ENCODE measurements at places on chromosomes 6 and 20.

GRCh38 chr20:2748551-2749342, 51.7 kb downstream of the CPXM1 start:
- no peak for DNase-seq

- no peak for DNase-seq
Observed at GRCh38 chr6:107864226-107865127, 40.4 kb upstream of the SCML4 start.

GRCh38 chr6:106974999-106975737, 639 bp upstream of the CD24 start:
- DNase-seq, result no peak

DNA sequence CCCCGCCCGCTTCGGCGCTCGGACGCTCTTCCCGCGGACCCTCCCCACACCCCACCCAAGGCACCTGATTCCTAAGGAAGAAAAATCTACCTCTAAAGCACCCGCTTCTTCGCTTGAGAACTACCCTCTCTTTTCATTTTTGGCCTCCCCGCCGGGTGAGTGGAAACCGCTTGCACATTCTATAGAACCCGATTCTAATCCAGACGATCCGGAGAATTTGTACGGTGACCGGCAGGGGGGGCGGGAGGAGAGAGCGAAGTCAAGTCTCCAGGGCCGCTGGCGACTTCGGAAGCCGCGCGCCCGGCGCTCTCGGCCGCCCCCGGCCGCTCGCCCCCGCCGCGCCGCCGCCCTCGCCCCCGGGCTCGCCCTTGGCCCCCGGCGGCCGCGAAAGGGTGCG, at the start of gene RBM24:
TSS of gene RBM24 (plus strand) at position 262 of the 397 bp plus-strand sequence. CDS start 221 bp downstream, outside the sequence.
- DNase-seq, result no peak

DNA sequence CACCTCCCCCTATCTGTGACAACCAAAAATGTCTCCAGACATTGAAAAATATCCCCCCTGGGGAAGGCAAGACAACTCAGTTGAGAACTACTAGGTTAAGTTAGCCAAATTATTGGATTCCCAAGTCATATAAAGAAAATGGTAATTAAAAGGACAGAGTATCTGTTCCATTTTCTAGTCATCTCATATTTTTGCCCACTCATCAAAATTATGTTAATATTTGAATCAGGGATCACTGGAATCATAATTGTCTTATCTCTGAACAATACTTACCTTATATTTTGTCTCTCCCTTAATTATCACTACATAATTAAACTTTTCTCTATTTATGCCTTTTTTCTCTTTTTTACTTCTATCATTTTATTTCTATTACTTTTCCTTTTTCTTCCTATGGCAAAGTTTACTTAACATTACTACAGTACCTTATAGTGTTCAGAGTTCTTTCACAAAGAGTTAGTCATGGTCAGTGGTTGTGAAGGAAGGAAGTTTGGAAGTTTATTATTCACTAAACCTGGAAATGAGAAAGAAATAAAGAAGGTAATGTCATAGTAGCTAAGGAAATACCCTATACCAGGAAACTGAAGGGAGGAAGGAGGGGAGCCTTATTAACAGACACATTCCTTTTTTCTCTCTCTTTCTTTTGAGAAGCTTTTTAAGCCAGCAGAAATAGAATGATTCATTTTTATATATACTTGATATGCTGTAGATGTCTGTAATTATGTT, 332.9 kb downstream of the COL12A1 start:
- no peak for DNase-seq

- no peak for DNase-seq
Observed at GRCh38 chr20:12965212-12965869, 43.4 kb upstream of the SPTLC3 start.

DNA sequence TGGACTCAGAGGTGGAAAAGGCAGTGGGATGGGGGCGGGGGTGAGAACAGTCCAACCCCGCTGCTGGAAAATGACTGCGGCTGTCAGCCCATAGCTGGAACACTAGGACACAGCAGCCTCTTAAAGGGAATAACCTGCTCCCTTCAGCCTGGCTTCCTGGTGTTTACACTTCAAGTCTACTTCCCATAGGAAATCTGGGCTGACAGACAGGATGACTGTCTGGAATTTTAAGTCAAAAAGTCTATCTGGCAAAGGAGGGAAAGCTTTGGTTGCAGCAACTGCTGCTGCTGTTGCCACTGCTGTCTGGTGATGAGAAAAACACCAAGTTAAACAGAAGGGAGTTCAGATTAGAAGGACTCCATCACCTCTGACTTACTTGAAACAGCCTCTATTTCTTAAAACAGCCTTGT, 44.9 kb downstream of the TNFRSF21 start:
- no peak for DNase-seq

DNA sequence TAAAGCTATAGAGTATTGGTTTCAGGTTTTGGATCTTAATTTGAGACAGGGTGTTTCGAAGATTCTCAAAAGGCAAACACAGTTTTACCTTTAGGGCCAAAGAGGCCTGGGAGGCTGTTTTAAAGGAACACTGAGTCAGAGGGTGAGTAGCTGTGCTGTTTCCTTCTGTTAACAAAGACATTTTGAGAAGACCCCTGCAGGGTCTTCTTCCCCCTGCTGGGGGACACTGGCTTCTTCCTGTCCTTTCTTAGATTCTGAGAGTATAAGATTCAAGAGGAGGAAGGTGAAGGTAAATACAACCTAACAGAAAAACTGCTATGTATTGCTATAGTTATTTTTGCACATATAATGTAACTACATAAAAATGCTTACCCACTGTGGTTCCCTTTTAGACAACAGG, 19.0 kb downstream of the HS3ST5 start:
- DNase-seq, result no peak

DNA sequence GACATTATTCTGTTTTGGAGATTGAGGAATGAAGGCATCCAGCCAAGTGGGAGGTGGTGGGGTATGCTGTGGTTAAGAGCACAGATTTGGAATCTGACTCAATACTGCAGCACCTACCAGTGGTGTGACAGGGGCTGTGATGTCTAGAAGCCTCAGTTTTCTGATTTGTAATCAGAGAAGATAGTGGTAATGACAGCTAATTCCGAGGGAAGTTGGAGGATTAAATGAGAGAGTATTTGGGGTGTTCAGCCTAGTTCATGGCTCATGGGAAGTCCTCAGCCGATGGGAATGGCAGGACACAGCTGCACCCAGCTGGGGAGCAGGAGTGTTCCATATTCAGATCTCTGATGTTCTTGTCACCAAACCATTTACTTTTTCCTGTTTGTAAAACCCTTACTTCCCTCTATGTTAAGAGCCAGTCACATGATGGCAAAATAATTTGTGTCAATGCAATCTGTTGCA, 9.3 kb downstream of the SLC9A8 start:
- no peak for DNase-seq

DNA sequence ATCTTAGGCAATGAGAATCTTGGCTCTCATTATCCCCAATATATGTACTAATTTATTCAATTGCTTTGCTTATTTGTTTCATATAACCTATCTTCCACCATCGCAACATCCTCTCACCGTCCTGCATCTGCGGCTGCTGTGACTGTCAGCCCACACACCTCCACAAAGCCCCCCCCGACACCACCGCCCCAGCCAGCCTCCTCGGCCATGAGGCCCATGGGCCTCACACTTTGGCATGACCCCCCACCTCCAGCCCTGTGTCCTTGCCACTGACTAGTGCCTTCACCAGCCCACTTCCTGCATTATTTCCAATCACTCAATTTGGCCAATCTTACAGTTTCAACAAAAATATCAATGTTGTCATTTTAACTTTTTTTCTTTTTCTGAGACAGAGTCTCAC, 60.7 kb upstream of the TOX2 start:
- no peak for DNase-seq

GRCh38 chr6:147510929-147511590, 2.6 kb downstream of the SAMD5 start:
- DNase-seq, result no peak

- DNase-seq, result no peak
Observed at GRCh38 chr20:9500121-9500520, 14.3 kb upstream of the LAMP5 start.

- no peak for DNase-seq
Observed at GRCh38 chr20:20414640-20415220, 46.8 kb downstream of the INSM1 start.

- no peak for DNase-seq
Observed at GRCh38 chr20:51331481-51331880, 211.0 kb downstream of the NFATC2 start.

DNA sequence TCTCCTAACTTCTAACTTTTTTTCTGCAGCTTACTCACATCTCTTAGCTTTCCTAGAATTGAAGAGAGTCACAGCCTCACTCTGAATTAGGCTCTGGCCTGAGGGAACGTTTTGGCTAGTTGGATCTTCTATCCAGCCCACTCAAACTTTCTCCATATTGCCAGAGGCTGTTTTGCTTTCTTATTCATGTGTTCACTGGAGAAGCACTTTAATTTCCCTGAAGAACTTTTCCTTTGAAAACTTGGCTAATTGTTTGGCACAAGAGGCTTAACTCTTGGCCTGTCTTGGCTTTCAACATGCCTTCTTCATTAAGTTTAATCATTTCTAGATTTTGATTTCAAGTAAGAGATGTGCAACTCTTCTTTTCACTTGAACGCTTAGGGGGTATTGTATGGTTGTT, 138.2 kb upstream of the PLCB4 start:
- no peak for DNase-seq

DNA sequence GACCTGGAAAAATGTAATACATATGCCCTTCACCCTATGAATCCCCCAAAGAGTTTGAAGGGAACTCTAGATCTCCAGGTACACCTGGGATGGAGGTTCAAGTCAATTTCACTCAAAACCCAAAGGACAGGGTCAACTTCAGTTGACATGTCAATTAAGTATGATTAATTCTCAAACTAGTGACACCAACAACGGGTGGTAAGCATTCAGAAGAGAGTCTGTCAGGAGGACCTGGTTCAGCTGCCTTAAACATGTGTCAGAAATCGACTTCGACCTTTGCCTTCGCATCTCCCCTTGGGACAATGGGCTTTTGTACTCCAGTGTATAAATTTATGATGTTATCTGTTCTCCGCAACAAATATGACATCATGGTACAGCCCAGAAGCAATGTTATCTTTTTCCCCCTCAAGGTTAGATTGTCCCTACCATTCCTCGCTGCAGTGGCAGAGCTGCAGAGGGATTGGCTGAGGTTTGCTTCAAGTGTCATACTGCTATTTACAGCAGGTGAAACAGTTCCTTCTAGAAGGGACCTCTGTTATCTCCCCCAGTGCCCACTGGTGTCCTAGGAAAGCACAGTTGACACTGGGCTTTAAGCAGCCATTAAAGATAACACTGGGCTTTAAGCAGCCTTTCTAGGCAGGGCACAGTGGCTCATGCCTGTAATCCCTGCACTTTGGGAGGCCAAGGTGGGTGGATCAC, 94.7 kb upstream of the SNX9 start:
- no peak for DNase-seq

DNA sequence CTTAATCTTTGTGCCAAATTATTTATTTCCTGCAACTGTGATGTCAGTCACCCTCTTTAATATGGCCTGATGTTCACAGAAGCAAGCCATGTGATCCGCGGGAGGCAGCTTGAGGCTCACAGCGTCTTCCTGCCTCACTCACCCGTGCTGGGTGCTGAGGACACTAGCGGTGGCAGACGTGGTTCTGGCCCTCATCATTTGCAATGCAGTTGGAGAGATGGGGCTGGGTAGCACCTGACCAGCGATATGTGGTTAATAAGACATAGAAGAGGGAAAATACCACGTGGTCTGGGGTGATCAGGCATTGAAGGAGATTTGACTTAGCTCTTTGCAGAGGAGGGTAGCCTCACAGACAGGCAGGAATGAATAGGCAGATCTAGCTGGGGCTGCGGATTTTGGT, 264.7 kb downstream of the TMEM242 start:
- no peak for DNase-seq

DNA sequence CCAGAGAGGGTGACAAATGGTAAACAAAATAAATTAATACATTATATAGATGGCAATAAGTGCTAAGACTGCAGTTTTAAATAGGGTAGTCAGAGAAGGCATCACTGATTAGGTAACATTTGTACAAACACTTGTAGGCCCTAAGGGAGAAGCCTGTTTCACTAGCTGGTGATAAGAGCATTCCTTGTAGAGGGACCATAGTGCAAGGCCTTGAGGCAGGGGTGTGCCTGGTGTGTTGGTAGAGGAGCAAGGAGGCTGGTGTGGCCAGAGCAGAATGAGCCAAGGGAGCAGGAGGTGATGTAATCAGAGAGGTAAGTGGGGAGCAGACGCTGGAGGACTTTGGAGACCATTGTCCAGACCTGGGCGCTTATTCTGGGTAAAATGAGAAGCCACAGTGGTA, 70.7 kb downstream of the ANKRD6 start:
- DNase-seq, result no peak

GRCh38 chr6:138349891-138350290, 27.8 kb upstream of the SMIM28 start:
- no peak for DNase-seq

DNA sequence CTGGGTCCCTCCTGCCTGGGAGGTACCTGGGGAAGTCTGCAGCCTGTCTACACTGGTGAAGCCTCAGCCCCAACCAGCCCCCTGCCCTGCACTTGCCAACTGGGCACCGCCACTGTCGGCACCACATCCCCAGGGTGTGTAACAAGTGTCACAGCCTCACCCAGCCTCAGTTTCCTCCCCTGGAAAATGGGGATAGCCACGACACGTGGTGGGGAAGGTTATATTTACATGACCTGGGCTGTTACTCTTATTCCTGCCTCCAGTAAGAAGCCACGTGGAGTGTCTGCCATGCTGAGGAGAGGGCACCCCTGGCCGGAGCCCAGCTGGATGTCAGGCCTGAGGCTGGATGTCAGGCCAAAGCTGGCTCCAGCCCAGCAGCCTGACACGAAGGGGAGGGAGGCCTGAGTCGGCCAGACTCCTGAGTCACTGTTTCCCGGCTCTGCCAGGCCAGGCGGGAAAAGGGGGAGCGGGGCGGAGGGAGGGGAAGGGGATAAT, 44.9 kb downstream of the SNAI1 start:
- no peak for DNase-seq

DNA sequence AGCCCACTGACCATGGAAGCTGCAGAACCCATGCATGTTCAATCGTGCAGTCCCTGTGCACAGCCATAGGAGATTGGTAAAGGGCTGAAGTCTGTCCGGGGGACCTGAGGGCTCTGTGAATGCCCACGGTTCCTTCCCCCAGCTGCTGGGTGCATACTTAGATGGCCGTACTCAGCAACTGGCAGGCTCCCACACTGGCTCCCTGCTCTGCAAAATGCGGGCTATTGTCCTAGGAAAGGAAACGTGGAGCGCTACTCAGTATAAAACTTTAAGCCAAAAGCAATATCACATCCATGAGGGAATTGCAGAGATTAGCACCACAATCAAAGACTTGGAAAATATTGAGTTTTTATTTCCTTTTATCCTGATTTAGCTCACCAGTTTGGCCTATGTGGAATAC, 202.0 kb downstream of the WDR27 start:
- DNase-seq, result no peak

DNA sequence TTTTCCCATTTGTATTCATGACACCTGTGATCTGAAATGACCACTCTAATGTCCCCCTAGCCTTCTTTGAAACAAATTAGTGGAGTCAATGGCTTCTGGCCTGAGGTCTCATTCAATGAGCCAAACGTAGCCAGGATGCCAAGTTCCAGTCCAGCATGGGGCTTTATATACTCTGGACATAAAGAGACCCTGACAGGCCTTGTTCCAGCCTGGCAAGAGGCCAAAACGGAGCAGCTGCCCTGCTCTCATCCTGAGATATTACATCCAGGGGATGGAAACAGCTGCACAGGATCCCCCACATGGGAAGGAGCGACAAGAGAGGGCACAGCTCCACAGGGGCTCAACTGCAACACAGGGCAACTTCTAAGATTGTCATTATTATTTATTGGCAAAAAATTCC, 437.8 kb downstream of the CDH26 start:
- DNase-seq, result no peak

- no peak for DNase-seq
Observed at GRCh38 chr6:10991115-10991514, 53.0 kb downstream of the ELOVL2 start.
